ENCODE measurements at places on chromosomes 3 and 15.

- no peak for DNase-seq
Measured at GRCh38 chr15:71549091-71549490, 261.3 kb upstream of the NR2E3 start.

GRCh38 chr15:62564886-62565633 lies 400.0 kb upstream of the C2CD4B start:
- DNase-seq = no peak

- DNase-seq = peak; percentile 65
Measured at GRCh38 chr3:129503471-129504291, 24.8 kb upstream of the RHO start.

DNA sequence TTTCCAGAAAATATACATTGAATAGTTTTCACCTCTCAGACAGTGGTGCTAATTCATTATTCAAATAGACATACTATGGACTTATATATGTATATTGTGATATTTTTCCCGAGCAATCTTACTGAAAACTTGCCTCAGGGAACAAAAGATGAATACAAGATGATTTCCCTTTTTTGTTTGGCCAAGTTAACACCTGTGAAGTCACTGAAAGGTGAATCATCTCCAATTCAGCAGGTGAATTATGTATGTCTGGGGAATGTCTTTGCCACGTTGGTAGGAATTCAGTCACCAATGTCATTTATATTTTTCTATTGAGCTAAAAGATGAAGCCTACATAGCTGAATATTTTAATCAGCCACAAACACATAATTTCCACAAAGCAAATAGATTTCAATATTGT lies 88.2 kb downstream of the GPR156 start:
- DNase-seq = no peak

DNA sequence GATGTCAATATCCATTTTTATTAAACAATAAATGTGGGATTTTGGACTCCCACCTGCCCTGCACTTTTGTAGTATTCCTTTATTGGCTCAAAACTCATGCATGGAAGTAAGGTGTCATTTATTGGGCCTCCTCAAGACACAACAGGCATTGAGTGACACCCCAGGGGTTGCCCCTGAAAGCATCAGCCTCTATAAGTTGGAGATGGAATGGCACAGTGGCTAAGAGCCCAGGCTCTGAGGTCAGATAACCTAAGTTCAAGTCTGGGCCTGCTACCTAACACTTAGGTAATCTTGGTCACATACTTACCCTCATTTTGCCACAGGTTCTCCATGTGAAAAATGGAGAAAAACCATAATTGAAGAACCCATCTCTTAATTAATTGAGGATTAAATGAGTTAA lies 4.6 kb downstream of the CAPN3 start:
- DNase-seq = no peak

GRCh38 chr15:101307048-101307896 lies 12.2 kb upstream of the SNRPA1 start:
- DNase-seq = no peak

DNA sequence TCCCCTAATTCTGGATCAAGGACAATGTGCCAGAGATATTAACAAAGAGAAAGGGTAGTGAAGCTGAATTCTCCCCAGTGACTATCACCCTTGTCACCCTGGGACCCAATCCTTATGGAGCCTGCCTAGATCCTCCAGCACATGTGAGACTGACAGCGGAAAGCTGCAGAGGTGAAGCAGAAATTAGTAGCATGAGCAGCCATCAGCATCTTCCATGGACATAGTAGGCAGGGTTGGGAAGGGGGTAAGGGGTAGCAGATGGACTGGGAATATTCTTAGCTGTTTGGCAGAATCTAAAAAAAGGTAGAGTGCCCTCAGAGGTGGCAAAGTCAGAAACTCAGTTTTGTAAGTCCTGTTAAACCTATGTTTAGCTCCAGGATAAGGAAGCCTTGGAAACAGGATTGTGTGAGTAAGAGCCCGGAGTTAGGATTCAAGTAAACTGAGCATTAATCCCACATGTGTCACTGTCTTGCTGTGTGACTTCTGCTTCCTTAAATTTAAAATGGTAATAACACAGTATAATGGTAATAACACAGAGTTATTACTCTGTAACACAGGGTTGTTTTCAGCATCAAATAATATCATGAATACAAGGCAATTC lies 14.5 kb downstream of the GOLIM4 start:
- no peak for DNase-seq

DNA sequence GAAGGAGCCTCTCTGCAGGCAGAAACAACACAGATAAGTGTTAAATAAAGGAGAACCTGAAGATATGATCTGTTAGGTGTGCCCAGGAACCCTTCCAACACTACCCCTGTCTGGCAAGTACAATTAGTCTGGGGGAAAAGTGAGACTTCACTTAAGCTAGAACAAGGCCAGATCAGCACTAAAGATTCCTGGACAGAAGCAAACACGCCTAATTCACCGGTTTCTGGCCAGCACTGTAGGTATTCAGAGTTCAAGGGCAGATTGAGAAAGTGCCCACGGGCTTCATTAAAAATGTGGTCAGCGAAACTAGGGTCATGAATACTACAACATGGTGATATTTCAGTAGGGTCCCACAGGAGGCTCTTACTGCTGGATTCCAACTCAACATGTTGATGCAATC lies 28.6 kb upstream of the OR5K1 start:
- DNase-seq = no peak

DNA sequence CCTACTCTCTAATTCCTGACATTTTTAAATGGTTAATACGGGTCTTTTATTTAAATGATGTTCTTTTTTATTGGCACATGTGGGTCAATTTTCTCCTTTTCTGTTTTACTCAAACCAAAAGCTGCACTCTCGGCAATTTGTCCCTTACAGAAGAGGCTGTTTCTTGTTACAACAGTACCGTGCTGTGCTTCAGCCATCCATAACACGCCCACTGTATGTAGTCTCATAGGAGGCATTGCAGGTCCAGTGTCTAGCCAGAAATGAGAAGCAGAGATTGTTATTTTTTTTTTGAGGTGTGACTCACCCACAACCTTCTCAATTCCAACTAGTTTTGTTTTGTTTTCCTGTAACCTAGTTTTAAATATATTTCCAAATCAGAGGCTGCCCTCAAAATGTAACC lies 164.6 kb downstream of the GMNC start:
- DNase-seq = no peak

DNA sequence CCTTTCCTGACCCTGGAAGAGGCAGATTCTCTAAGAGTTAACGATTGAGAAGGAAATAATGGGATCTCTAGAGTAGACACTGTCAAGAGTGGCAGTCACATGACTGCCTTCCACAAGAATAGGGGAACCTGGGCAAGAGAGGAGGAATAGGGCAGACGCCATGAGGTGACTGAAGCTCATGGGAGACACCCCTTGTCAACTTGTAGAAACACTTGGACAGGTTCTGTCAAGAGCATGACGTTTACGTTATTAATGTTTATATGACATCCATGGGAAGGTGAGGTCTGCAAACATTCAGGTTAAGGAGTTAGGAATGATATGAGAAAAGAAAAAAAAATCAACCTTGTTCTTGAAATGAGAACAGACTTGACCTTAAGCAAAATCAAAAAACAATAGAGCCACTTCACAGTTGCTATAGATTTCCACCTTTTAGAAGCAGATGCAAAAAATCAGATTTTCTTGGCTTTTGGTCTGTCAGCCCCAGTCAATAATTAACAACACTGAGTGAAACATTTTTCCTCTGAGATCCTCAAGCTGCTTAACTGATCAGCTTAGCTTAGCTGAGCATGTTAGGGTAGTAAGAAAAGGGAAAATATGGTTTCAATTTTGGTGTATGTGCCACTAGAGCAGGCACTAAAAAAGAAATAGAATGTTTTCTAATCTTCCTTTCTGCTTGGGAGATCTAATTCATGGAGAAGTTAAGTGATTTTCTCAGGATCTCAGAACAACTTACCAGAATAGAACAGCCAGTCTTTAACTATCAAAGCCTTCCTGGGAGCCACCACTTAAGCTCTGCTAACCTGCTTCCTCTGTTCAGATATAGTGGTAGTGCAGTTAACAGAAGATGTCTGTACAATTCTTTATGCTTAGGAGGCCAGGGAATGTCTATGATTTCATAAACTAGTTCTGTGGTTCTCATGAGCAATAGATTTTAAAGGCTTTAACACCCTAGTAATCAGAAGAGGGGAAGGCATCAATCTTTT lies 116.9 kb downstream of the B3GALNT1 start:
- no peak for DNase-seq

- peak; percentile 27 for DNase-seq
Measured at GRCh38 chr15:61275901-61276300, 46.8 kb upstream of the RORA start.

DNA sequence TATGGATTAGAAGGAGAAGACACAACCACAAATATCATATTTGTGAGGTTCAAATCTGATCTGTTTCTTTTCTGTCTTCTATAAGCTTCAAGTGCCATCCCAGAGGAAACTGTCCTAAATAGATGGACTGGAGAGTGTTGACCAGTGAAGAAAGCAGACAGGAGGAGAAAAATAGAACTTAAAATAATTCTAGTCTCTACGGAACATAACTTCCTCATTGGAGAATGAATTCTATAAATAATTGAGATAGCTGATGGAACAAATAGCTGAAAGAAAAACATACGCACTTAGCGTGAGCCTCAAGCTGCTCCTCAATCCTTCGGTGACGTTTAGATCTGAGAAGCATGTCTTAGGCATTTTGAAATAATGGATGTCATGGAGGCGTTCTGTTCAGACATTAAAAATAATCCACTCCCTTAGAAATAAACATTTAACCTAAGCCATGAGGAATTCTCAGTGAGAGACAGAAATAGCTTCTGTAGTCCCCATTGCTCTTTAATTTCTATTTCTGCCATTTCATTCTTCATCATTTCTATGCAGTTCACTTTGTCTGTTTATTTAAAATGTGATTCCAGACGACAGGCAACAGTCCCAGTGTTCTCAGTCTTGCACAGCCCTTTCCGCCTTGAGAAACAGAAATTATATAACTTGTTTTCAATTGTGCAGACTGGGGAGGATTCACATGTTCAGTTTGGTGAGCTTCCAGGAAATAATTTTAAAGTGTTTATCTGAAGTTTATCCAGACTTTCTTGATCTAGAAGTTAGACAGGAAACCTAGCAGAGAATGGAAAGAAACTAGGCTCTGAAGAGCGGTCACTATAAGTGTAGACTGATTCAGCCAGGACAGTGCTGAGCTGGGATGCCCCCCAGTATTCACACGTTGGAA lies 97.3 kb downstream of the NR1D2 start:
- DNase-seq = no peak

GRCh38 chr3:138186803-138187295 lies 252 bp upstream of the ARMC8 start:
- peak; percentile 65 for DNase-seq

DNA sequence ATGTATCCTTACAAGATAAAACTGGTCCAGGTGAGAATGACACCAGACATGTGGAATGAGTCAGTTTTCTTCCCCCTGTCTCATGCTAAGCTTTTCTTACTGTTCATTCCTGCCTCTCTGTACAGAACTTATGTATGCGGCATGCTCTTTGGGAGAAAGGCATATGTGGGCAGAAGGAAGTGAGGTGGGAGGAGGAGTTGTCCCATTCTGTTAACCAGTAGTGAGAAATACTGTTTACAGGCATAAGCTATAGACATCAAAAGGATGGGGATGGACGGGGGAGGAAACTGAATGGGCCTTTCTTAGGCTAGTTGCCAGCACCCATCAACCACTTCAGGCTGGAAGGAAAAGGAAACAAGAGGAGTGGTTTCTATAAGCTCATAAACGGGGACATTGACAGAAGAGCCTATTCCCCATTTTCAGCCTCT lies 143.6 kb upstream of the BHLHE40 start:
- no peak for DNase-seq

GRCh38 chr15:65312400-65312916 lies 8.0 kb downstream of the RNU5B-1 start:
- DNase-seq = no peak

- no peak for DNase-seq
Measured at GRCh38 chr15:71051539-71051938, 63.7 kb upstream of the THSD4 start.

- peak; percentile 19 for DNase-seq
Measured at GRCh38 chr3:190321789-190322603, at the start of gene CLDN1. CLDN1 (minus strand) TSS chr3:190322446; CDS start chr3:190322206, 240 bp downstream.

DNA sequence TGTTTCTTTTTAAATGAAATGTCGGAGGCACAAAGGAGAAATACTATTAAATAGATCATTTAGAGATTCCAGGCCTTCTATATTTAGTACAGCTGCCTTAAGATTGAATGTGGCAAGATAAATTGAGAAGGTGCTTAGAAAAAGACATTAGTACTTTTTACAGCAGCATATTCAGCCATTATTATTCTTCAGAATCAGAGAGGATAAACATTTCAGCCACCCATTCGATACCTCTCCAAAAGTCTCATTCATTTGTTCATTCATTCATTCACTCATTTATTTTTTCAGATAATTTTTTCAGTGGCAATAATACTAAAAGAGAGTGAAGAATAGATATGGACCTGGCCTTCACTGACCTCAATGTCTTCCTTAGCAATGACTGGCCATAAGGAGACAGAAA lies 347.0 kb downstream of the GRM7 start:
- no peak for DNase-seq

- DNase-seq = no peak
Measured at GRCh38 chr15:73870700-73871408, 2.5 kb upstream of the TBC1D21 start.

GRCh38 chr3:42667096-42667522 lies 13.6 kb downstream of the ZBTB47 start:
- no peak for DNase-seq

DNA sequence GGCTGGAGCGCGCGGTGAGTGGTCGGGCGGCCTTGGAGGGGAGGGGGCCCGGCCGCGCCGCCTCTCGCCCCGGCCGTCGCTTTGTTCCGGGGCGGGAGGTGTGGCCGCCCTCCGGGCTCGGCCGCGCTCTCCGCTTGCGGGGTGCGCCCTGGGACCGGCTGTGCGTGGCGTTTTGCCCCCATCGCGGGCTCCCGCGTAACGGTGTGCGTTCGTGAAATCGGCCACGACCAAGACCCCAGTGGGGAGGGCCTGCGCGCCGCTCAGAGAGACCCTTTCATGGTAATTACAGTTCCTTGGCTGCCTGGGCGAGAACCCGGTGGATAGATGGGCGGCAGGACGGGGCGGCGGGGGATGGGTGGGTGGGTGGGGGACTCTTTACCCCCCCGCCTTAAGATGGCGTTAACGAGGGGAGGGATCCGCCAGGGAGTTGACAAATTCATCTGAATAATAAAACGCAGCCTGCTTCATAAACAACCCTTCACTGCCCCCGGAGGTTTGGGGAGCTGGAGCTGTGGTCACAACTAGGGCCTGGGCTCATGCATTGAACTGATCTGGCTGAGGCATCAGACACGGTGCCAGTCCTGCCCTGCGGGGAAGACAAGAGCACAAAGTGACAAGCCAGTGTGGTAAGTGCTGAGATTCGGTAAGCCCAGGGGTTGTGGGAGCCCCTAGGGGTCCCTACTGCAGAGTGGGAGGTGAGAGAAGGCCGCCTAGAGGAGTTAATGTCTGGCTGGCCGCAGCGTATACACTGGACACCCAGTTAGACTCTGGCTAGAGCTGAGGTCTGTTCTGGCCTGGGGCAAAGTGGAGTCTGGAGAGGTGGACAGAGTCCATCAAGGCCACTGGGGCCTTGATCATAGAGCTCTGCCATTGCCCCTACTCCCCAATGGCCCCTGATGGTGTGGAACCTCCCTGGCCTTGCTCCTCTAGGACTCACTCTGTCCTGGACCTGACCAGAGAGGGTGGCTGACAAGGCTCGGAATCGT lies 668 bp downstream of the MRAS start:
- DNase-seq = no peak

Measured in NCI-H1417 treated with DMSO at 0.1 percent for 48 hours (cell line).